ENCODE measurements at places on chromosomes 4 and X.
A peak's percentile ranks its signal among the peaks of the same experiment; 100 is the strongest.

DNA sequence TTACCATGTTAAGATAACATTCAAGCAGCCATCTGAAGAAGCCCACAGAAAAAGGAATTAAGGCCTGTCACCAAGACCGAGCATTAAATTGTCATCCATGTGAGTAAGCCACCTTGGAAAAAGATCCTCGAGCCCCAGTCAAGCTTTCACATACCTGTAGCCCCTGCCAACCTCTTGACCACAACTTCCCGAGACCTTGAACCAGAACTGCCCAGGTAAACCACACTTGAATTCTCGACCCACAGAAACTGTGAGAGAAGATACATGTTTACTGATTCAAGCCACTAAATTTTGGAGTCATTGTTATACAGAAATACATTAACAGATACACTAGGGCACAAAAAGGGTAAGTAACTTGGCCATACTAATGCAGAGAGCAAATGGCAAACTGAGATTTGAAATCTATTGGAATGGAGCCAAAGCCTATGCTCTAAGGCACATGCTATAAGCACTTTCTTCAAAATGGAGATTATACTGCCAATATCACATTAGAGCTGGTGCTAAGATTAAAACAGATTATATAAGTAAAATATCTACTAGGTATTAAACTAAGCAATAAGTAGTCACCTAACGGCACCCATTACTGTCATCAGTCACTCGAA, 49.5 kb downstream of the FAM13A start:
- DNase-seq: no peak

DNA sequence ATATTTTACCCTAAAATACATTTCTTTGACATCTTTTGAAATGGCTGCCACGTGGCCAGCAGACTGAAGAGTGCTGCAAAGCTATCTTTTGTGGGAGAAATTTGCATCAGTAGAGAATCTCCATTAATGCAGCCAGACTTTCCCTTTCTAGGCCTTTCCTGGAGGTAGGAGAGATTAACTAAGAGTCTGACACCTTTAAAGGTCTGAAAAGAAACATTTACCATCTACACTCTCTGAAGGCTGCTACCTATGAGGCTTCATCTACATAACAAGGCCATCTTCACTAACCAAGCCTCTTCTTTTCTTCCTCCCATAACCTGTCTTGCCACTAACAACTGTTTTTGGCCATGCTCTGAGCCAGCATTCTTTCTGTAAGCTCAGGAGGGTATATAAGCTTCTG, 17.8 kb upstream of the SPRY1 start:
- no peak for DNase-seq

- DNase-seq: no peak
These were observed 285.1 kb downstream of the FRMPD4 start for GRCh38 chrX:12423346-12423745.

GRCh38 chrX:103405009-103405333, 28.6 kb downstream of the BEX3 start:
- no peak for DNase-seq

GRCh38 chr4:148240241-148240640, 202.0 kb downstream of the NR3C2 start:
- DNase-seq: no peak

DNA sequence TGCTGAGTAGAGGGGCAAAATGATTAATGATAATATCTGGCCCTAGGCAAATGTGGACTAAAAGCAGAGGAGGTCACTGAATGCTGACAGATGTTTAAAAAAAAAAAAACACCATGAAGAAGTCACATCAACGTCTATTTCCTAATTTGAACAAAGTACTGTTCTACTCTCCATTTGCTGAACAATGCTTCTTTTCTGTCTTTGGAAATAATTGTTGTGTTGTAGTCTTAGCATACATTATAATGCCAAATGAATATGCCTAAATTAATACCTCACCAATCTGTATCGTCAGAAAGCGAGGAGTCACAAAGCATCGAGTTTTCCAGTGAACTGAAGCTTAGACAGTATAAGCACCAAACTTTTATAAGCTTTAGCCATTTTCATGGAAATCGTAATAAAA, 140.9 kb upstream of the JADE1 start:
- DNase-seq: no peak

GRCh38 chrX:52271206-52271605, 86.5 kb downstream of the MAGED4 start:
- no peak for DNase-seq

DNA sequence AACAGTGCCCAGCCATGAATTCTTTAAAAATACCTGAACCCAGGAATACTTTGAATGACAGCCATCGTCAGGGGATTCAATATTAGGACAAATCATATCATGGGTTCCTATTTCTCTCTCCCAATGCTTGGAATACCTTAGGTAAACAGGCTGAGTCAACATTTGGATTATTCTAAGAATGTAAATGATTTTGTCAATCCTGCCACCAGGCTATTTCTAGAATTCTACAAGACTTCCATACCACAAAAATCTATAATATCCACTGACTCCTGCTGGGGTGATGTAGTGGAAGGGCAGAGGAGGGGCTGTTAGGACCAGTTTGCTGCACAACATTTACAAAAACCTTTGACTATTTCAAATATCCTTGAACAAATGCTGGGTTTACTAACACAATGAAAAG, 65.2 kb downstream of the IGFBP7 start:
- no peak for DNase-seq

DNA sequence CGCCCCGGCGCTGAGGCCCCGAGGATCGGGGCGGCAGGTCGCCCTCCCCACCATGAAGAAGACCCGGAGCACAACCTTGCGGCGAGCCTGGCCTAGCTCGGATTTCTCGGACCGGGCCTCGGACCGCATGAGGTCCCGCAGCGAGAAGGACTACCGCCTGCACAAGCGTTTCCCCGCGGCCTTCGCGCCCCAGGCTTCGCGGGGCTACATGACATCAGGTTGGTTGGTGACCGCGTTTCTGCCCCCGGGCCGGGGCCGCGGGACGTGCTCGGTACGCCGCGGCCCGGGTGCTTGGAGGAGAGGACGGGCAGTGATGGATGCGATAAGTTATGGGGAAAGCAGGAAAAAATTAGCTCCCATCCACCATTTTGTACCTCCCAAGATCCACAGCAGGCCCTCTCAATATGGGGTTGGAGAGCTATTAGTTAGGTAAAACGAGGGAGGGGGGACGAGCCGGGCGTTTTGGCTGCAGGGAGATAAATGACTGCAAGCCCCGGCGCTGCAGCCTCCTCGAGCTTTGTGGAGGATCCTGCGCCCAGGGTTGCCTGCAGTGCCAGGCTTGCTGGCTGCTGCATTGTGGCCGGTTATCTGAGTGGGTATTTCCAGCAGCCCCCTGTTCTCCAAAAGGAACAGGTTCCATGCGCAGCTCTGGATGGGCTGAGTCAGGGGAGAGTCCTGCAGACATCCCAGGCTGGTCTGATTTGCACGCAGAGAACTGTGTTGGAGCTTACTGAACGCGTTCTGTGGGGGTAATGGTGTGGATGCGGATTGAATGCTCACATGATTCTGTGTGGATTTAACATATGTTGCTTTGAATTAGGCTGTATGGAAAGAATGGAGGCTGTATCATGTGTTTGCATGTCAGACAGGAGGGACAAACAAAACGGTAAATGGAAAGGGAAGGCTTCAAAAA, 1.9 kb downstream of the STOX2 start:
- no peak for DNase-seq

DNA sequence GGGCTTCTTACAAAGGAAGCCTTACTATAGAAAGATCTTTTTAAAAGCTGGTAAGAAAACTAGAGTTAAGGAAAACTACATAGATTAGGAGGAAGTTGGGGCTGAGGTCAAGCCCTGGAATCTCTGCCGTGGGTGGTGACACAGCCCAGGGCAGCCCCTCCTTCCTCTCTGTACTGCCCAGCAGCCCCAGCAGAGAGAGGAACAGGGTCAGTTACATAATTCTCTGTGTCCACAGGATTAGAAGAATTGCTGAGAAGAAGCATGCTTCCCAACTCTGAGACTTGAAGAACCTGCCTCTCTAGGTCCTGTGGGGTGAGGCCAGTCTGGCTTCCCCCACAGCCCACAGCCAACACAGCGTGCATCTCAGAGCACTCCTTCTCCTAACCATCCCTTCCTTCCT, 9.2 kb upstream of the ABLIM2 start:
- no peak for DNase-seq

DNA sequence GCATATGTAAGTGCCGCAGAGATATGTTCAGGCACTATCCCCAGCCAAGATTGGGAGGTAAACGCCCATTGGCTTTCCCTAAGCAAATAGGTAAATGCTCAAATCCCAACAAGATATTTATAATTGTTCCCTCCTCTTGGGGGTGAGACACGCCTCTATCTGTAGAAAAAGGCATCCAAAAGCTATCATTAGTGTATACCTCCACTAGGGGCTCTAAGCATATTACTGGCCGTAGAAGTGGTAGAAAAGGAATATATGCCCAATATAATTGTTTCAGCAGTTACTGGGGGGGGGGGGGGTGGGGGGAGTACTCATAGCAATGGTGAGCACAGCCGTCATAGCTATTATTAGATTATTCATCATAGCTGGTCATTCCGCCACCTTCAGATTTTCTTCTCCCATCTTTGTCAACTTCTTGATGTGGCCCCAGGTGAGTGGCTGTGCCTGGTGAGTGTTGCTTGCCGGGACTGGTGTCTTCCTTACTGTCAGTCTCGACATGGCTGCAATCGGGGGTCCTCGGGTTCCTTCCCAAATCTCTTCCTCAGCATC, 53.3 kb upstream of the WDR1 start:
- no peak for DNase-seq

- no peak for DNase-seq
These were observed 37.7 kb downstream of the RHOH start for GRCh38 chr4:40234519-40235039.

DNA sequence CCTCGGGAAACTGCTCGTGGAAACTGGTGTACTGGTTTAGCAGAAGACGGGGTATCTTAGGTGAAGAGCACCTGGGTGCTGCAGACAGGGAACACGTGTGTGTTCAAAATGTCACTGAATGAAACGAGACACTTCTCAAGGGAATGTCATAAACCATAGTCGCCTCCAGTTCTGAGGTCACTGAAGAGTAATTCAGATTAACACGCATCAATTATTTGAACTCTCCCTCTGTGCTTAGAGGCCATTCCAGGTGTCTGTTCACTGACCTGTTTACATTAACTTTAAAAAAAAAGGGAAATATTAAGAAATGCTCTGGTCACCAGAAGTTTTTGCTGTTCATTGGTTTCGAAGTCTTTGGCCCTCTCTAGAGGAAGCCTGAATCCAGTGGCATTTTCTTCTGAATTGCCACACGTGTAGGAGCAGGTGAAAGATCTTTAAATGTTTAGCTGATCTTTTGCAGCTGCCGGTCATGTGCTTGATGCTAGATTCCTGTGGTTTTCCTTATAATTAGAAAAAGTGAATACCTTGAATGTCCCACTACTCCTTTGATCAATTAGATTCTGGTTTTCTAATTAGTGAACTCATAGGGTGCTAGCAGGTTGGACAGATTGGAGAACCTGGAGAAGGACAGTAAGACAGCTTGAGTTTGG, 330.5 kb downstream of the ARHGAP10 start:
- DNase-seq: no peak

DNA sequence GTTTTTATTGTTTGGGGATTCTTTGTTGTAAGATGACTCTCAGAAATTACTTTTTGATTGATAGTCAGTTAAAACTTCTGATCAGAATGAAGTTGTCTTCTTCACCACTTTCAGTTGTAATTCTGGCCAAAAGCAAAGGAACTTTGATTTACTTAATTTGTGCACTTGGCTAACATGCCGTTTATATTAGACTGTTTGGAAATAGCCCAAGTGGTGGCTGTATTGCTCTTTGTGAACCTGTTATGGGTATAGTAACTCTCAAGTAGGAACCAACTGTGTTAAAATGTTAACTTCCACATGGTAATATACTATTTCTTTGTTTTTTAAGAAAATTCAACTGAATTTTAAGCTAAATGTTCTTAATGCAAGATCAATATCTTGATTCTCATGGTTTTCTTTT, 581.9 kb downstream of the GRID2 start:
- DNase-seq: no peak

- DNase-seq: no peak
These were observed 100.7 kb downstream of the SYNPO2 start for GRCh38 chr4:118989098-118990080.

DNA sequence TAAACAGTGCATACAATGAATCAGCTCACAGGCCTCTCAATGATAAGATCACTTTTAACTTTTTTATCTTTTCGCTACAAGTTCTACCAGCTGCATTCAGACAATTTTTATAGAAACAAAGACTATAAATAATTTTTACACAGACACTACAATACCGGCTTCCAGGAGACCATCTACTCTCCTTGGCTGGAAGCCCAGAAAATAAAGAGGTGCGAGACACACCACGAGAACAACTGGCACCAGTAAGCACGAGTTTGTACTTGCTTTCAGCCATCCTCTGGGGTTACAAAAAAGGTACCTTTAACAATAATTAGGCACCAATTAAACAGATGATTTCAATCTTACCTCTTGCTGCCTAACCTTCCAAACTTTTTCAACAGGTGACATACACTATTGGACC, 11.2 kb upstream of the PRDX4 start:
- DNase-seq: peak; percentile 93

DNA sequence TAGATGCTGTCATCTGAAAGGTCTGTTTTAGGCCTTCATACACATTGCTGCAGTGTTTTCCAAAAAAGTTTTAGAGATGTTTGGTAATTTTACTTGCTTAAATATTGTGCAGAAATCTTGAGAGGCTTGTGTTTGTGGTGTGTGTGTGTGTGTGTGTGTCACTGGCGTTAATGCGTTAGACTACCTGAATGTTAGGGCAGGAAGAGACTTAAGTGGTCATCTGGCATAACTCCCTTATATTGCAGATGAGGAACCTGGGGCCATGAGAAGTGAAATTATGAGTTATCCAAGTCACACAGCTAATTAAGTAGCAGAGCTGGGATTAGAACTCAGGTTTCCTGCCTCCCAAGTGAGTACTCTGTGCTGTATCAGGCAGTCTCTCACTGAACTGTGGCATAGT, 1.4 kb downstream of the LSM6 start:
- no peak for DNase-seq

DNA sequence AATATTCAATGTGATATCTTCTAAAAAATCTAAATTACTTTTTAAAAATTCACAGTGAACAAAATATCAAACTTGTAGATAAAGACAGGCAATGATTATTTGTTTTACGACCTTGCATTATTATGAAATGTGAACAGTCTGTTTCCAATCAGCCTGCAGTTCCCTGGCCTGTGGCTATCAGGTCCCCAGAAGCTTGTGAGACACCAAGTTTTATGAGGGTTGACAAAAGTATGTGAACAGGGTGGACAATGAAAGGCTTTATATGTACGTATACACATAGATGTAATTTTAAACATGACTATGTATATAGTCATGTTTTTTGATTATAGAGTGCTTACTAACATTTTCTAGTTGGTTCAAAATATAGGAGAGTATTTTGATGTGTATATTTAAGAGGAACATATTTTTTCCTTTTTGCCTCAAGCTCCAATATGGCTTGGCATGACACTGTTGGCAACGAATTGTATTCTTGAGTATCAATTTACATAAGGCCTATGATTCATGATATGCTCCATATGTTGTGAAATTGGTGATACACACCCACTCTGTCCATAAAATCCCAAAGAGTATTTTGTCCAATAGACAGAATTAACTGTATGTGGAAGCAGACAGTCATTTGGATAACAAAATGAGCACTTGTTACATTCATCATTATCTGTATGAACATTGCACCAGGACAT, 55.7 kb downstream of the BTC start:
- no peak for DNase-seq

- DNase-seq: no peak
These were observed 36.9 kb upstream of the RELL1 start for GRCh38 chr4:37723067-37723466.

GRCh38 chrX:23879380-23880090, 28.2 kb downstream of the APOO start:
- DNase-seq: no peak
